ENCODE measurements at places on chromosomes 7 and 10. TPM values are rescaled to one million over a fixed set of nuclear protein-coding genes. Genes with fewer than 3 reads are reported as not detected.

- H3K4me3 ChIP-seq: no peak overlapping the region
- H3K4me1 ChIP-seq: peaks cover 33% of the 10 kb centered on the region
- no peaks in the 10 kb centered on the region for H3K27me3 ChIP-seq
- H3K36me3 ChIP-seq: no peaks in the 10 kb centered on the region
These were observed 176.0 kb upstream of the SVIL start for GRCh38 chr10:29810816-29811215.

DNA sequence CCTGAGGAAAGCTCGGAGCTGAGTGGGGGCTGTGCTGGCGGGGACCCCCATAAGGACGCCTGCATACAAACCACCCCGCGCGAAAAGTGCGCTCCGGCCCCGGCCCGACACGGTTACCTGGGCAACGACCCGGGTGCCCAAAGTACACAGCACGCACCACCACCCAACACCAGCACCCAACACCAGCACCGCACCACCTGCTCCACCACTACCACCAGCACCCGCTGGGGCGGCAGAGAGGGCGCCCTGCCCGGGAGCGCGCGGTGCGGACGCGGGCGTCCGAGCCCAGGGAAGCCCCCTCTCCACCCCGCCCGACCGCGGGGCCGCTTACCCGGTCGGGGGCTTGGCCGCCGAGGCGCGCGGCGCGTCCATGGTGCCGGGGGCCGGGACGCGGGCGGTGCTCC lies 345 bp downstream of the COBL start:
- H3K4me1 ChIP-seq: peaks cover 46% of the 10 kb centered on the region
- H3K27me3 ChIP-seq: no peaks in the 10 kb centered on the region
- H3K27ac ChIP-seq: peak overlapping the region; percentile 92
- peak; percentile 75 for DNase-seq
- H3K4me3 ChIP-seq: peak overlapping the region; percentile 67
- H3K36me3 ChIP-seq: no peaks in the 10 kb centered on the region

GRCh38 chr10:61929555-61929954 lies 28.1 kb downstream of the ARID5B start:
- H3K4me1 ChIP-seq: no peaks in the 10 kb centered on the region
- H3K27me3 ChIP-seq: no peaks in the 10 kb centered on the region
- no peaks in the 10 kb centered on the region for H3K36me3 ChIP-seq
- no peak overlapping the region for H3K4me3 ChIP-seq

PRTFDC1 gene
- 6.5 TPM for total RNA-seq

NPC1L1 gene
- total RNA-seq: not detected

All from body of pancreas (tissue), 4 donors.